Right forelimb (tissue), 1 donor: ENCODE measurements at places on chromosomes 2 and 18.

GRCh38 chr2:18477293-18477692, 83.2 kb downstream of the RDH14 start:
- DNase-seq = no peak

DNA sequence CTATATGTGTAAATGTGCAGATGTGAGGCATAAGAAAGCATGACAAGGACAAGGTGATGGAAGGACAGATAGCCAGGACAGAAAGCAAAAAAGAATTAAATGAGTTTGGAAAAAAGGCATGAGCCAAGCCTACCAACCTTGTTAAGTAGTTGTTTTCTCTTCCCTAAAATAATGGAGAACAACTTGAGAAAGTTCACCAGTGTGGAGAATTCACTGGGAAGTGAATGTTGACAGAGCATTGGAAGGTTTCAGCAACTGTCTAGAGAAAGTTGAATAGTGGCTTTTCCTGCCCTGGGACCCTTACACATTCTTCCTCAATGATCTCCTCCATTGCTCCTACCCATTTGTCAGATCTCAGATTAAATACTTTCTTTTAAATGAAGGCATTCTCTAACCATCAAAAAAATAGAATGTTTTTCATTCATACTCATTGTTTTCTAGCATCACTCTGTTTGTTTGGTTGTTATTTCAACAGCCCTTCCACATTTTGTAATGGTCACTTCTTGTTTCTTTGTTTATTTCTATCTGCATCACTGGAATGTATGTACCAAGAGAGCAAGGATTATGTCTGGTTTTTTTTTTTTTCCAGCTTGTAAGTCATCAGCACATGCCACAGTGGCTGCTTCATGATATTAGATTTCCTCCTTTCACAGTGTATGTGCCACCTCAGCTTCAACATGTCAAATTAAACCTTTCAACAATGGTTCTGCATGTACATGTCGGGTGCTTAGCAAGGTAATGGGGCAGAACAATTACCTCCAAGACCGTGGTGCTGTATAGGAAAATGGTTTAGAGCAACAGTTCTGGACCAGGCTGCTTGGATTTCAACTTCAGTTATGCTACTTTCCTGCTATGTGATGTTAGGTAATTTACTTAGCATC, 586.0 kb upstream of the VRK2 start:
- DNase-seq = no peak

DNA sequence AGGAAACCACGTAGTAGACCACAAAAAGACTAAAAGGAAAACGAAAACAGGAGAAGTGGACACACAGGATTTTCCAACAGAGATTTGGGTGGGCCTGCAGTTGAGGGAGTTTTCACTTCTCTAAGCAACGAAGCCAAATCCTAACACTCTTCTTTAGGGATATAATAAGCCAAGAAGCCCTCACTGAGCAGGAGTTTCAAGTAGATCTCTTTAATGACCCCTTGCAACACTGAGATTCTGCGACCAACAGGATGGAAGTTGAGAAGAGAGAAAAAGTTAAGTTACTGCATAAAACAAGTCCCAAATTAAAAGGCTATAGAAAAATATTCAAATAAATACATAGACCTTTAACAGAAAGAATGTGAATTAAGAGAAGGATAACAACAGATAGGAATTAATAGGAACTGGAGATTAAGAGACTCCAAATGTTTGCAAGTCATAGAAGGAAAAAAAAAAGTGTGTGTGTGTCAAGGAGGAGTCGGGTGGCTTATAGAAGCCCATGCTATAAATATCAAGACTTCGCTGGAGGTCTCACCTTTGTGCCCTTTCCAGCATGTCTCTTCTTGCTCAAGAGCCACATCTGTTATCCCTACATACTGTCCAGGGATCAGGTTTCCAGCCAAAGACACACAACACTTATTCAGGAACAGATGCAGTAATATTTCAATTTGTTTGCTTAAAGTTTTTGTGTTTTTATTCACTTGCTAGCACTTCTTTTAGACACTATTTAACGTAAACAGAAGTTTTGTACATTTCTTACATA, 69.4 kb upstream of the ARHGAP28 start:
- no peak for DNase-seq

DNA sequence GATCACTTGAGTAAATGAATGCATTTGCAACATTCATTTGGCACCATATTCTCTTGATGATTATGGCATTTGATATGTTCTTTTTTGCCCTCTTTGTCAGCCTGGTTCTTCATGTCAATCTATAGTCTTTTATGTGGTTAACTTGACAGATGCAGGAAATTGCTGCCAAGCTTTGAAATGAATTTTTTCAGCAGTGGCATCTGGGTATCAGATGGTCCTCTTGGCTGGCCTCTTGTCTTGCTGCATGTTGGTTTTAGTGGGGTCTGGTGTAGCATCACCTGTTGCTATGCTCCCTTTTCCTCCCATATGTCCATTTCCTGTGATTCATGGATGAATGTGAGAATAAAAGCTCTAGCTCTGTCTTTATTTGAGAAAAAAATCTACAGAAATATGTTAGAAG, 119.9 kb downstream of the DPP4 start:
- no peak for DNase-seq

DNA sequence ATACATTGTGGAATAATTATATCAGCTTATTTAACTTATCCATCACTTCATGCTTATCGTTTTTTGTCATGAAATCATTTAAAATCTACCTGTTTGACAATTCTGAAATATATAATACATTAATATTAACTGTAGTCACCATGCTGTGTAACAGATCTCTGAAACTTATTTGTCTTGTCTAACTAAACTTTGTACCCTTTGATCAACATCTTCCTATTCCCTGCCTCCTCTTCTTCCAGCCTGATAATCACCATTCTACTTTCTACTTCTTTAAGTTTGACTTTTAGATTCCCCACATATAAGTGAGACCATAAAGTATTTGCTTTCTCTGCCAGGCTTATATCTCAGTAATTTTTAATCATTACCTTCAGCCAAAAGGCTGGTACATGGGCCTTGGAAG, 134.2 kb upstream of the LINC00305 start:
- no peak for DNase-seq

DNA sequence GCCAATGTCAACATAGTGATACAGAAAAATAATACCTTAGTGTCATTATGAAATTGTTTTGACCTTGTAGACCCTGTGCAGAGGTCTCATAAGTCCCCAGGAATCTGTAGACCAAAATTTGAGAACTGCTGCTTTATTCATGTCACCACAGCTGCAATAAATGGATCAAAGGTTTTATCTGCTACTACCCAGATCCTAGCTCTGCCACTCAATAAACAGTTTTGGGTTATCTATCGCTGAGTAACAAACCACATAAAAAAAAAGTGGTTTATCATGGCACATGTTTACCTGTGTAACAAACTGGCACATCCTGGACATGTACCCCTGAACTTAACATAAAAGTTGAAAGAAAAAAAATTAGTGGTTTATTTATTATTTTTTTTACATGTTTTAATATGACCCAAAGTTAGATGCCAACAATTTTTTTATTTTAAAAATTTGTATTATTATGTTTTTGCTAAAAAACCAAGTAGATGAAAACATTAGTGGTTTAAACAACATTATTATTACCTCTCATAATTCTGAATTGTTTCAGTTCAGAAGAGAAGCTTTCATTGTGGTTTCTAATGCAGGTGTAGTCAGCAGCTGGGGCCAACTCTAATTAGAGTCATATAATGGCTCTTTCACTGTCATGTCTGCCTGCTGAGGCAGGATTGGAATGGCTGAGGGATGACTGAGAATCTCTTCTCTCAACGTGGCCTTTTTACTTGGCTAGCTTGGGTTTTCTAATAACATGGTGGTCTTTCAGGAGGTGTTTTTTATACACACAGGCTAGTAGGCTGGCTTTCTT, 103.3 kb upstream of the SLC38A11 start:
- DNase-seq = no peak

- DNase-seq = no peak
Measured at GRCh38 chr2:63537306-63537705, 51.0 kb downstream of the WDPCP start.

DNA sequence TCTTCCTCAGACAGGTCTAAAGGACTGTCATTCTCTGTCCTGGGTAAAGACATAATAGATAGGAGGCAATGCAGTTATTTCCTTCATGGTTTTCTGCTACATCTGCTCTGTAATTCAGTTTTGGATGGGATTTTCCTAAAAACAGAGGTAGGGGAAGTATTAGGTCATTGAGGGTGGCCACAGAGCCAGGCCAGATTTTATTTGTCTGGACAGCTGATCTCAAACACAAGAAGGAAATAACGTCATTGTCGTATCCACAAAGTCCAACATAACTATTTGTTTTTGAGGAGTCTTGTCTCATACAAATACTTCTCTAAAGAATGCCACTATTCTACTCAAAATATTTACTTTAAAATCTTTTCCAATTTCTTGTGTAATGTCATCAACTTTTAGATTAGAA, 154.8 kb upstream of the MAP2 start:
- no peak for DNase-seq

DNA sequence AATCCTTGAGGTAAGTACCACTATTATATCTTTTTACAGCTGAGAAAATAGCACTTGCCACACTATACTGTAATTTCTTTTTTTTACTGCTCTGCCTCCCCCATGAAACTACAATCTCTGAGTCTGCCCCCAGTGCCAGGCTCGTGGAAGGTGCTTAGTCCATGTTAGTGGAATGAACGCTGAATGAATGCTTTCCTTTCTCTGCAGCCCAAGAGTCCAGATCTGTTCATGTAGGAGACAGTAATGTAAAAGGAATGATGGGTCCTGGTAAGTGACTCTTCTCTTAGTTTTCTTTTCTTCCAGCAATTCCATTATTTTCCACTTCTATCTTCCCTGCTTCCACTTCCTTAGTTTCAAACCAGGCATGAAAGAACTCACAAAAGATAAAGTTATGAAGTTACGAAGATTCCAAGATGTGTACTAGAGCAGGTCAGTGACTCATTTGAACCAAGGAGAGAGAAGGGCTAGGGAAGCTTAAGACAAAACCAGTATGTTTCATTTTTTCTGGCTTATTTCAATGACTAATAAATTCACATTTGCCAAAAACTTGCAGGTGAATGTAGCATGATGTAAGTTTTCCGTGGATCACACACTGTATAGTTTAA, 46.0 kb downstream of the ARHGEF33 start:
- no peak for DNase-seq

GRCh38 chr2:128505575-128506526, 187.2 kb upstream of the HS6ST1 start:
- peak; percentile 45 for DNase-seq

DNA sequence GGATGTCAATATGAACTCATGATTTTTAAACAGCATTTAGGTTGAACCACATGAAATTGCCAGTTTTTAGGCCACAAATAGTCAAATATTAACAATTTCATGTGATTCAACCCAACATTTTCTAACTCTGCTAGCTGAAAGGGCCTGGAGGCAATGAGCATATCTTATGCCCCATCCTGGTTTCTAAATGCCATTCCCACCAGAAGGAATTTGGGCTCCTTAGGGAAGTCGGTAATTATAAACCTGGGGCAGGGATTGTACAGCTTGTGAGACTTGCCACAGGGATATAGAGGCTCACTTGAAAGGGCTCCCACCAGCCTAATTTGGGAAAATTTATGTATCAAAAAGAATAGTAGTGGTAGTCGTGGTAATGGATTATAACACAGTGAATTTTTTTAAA, 178.4 kb upstream of the ALPP start:
- no peak for DNase-seq

GRCh38 chr2:118847762-118848172, 319 bp upstream of the EN1 start:
- DNase-seq = peak; percentile 86

DNA sequence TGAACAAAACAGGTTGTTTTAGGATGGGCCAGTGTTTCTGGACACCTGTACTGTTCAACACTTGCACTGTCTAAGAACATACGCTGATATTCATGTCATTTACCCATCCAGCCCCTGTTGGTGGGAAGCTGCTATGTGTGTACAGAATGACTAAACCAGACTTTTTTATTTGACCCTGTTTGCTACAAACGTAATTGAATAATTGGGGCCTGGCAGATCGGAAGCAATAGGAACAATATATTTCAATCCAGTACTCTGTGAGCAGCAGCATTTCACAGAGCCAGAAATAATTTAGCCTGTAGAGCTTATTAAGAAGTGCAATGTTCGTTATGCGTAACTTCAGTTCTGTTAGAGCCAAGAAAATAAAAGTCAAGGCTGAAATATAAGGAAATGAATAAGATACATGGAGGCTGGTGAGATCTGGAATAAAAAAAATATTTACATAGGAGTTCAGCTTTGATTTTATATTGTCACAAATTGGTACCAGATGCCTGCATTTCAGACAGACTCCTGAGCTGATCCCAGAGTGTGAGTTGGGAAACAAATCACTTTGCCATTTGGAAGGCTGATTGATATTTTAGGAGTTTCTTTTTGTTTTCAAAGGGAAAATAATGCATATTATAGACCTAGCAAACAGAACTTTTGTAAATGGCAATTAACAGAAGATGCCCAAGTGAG, 19.7 kb downstream of the CABLES1 start:
- DNase-seq = no peak

DNA sequence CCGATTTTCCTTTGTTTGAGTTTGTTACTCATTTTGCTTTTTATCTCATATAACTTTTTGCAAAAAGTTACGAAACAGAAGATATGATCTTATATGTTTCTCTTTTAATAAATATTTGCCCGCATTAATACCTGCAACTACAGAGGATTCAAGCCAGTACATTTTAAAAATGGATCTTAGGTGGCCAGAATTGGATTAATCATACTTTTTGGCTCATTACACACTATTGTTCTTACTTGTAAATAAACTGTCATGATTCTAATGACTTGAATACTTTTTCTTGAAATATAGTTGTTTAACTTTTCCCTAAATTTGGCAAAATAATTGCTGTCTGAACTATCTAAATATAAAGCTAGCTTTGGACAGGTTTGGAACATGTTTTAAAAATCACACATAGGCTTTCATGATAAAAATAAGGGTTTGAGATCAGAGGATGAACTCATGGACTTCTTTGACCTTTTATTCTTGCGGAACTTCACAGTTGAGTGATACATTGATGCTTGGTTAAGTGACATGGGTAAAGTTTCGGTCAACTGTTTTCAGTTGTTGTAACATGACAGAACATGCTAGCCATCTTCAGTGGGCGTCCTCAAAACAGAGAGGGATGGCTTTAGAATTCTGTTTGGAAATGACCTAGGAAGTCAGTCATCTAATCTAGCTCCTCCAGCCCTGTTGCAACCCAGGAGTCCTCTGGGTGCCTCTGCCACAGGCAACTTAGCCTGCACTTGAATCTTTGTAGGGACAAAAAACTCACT, 44.5 kb downstream of the LTBP1 start:
- DNase-seq = no peak

DNA sequence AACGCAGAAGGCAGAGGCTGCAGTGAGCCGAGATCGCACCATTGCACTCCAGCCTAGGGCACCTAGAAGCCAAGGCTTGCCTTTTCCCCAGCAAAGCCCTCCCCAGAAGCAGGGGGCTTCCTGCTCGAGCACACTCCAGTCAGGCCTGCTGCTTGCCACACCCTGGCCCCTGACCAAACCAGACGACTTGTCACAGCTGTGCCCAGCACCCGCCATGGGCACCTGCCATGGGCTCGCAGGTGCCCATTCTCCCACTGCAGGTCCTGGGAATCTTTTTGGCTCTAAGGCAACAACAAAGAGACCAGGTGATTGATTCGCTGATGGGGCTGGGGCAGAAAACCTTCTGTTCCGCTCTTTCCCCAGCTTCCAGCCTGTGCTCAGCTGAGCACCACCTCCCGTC, 4.9 kb downstream of the KCNK3 start:
- DNase-seq = no peak

GRCh38 chr2:217934321-217935131, 68.3 kb downstream of the TNS1 start:
- peak; percentile 66 for DNase-seq
